ENCODE measurements at places on chromosomes 16 and 17.

GRCh38 chr17:27338536-27338985, 44.6 kb downstream of the WSB1 start:
- no peak for DNase-seq

DNA sequence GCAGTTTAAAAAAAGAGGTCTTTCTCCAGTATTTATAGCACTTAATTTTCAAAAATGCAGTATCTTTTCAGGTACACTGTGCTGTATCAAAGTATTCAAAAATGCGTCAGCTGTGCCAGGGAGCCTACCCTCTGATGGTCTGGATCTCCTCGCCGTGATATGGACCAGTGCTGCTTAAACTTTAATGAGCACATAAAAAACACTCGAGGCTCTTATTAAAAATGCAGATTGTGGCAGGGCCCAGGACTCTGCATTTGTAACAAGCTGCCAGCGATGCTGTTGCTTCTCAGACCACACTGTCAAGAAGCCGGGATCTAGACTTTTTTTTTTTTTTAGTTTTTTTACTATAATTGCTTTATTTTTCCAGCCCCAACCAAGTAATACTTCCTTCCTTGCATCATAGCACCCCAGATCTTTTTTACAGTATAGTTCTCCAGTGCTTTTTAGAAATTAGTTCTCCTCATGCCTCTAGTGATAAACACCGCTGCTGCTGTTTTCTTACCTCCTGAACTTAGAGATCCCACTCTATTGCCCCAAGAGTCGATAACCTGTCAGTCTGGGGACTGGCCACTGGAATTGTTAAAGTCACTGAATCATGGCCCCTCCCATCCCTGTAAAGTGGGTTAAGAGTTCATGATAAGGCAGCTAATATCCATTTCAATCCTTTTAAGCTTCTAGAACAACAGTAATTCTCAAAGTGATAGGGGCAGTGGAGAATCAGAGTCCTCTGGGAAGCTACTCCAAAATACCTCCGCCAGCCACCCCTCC, 1.6 kb upstream of the SMARCD2 start:
- no peak for DNase-seq

DNA sequence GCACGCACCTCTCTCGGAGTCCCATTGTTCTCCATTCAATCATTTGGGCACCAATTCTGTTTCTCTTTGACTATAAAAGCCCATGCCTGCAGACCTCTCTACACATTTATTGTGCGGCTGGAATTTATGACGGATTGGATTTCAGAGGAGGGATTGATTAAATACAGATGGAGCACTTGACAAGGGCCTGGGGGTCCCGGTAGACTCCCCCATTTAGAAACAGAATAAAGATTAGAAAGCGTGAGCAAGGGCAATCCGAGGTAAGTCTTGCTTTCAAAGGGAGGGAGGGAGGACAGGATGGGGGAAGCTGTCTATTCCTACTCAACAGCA, 15.1 kb upstream of the PITPNM3 start:
- DNase-seq: no peak

GRCh38 chr16:53090591-53091411, 36.0 kb downstream of the CHD9 start:
- DNase-seq: peak; percentile 84

DNA sequence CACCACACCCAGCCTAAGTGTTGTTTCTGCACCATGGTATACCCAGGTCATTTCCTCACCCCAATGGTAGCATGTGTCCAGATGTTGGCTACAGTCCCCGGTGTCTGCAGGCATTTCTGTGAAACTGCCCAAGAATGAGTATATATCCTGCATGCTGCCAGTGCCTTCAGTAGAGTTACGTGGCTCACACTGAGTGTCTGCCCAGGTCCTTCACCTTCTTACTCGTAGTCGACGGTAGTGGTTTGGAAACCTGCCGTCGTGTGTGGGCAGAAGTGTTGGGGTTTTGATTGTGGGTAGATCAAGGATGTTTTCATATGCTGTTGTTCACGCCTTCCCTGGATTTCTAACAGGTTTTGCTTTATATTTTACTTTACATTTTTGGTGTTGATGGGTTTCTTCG, 16.8 kb downstream of the TCF25 start:
- no peak for DNase-seq

DNA sequence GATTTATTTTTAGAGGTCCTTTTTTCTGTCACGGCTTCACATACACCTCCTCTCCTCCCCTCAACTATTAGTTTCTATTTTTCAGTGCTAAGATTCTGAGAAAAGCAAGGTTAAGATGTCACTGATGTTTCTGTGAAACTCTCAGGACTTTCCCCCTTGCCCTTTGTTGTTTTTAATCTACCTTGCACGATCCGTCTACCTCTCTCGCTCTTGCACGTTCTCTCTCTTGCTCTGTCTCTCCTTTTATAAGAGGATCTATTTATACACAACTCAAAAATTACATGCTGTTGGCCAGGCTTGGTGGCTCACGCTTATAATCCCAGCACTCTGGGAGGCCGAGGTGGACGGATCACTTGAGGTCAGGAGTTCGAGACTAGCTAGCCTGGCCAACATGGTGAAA, 43.6 kb downstream of the RPA1 start:
- no peak for DNase-seq

- no peak for DNase-seq
Observed at GRCh38 chr17:57107498-57108101, 22.6 kb downstream of the AKAP1 start.

DNA sequence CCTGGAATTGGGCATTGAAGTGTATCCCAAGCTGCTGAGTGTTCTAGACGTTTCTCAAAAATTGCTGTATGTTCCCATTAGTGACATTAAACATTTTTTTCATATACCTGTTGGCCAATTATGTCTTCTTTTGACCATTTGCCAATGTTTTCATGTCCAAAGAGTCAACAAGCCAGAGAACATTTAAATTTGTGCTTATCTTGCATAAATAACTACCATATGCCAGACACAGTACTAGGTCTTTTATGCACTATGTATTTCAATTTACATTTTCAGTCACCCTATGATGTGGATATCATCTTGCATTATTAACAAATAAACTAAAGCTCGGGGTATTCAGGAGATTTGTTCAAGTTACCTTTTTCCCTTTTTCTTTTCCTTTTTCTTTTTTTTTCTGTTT, 632.9 kb upstream of the C16orf82 start:
- DNase-seq: no peak

- no peak for DNase-seq
Observed at GRCh38 chr17:40555296-40556190, 9.7 kb downstream of the CCR7 start.

GRCh38 chr17:81824595-81824994, 8.5 kb downstream of the MCRIP1 start:
- no peak for DNase-seq

- DNase-seq: no peak
Observed at GRCh38 chr16:56700195-56700594, 17.9 kb downstream of the MT1X start.

- peak; percentile 87 for DNase-seq
Observed at GRCh38 chr17:2396568-2397246, 4.2 kb downstream of the MNT start.

GRCh38 chr17:76585649-76586593, at the start of gene ST6GALNAC2:
TSS of gene ST6GALNAC2 (minus strand) at chr17:76585860. CDS start at chr17:76585808, 52 bp downstream.
- peak; percentile 76 for DNase-seq

- DNase-seq: no peak
Observed at GRCh38 chr17:62937606-62938005, 28.4 kb upstream of the TANC2 start.

- DNase-seq: no peak
Observed at GRCh38 chr17:9427465-9428315, 147.9 kb downstream of the STX8 start.

GRCh38 chr17:43839670-43840108, 6.7 kb upstream of the MPP3 start:
- DNase-seq: no peak

GRCh38 chr17:27882162-27882840, 10.9 kb downstream of the LYRM9 start:
- DNase-seq: no peak

- DNase-seq: peak; percentile 22
Observed at GRCh38 chr17:21573961-21574610, 118.2 kb upstream of the KCNJ18 start.

- DNase-seq: peak; percentile 23
Observed at GRCh38 chr17:7774055-7774521, 56.5 kb downstream of the DNAH2 start.

- DNase-seq: no peak
Observed at GRCh38 chr16:86398622-86399021, 111.7 kb upstream of the FOXF1 start.

DNA sequence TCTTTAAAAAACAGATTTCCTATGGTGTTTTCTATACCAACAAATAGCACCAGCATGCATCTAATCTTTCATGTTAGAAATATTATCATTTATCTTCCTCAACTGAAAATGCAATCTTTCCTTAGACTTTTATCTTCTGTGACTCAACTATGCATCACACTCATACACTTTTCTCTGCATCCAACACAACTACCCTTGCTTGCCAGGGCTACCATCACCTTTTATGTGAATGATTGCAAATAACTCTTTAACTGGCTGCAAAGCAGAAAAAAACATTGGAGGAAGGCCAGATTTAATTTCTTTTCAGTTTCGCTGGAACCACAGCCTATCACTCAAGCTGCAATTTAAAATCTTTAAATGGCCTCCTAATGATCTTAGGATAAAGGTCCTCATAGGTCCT, 212.9 kb downstream of the CDH8 start:
- no peak for DNase-seq

- DNase-seq: no peak
Observed at GRCh38 chr17:72267601-72268000, 146.8 kb downstream of the SOX9 start.

- DNase-seq: no peak
Observed at GRCh38 chr17:34562387-34562786, 17.0 kb upstream of the TMEM132E start.

DNA sequence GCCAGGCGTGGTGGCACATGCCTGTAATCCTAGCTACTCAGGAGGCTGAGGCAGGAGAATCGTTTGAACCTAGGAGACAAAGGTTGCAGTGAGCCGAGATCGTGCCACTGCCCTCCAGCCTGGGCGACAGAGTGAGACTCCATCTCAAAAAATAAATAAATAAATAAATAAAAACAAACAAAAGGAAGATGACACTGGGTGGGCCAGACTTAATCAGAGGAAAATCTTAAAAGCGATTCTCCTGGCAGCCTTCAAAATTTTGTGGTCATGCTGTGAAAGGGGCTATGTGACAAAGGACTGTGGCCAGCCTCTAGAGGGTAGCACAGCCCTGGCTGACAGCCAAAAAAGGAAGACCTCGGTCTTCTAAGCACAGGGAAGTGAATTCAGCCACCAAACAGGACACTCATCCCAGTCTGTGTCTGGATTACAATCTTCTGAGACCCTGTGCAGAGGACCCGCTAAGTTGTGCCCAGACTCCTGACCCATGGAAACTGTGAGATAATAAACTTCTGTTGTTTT, 391.1 kb downstream of the CNTNAP4 start:
- DNase-seq: no peak

DNA sequence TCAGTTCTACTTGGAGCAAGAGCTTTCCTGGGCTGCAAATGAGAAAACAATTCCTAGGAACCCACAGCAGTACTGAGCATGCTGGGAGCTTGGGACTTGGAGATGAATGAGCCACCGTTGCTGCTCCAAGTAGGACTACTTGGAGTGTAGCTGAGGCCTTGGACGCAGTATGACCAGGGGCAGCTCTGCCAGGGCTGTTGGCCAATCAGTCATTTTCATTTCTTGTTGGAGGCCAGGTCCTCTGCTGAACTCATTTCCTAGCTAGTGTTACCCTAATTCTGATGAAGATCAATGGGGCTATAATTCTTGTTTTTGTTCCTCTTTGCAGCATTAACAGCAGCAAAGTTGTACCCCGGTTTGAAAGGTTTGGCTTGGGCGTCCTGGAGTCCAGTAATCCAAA, 8.0 kb upstream of the LGALS9 start:
- no peak for DNase-seq

- DNase-seq: no peak
Observed at GRCh38 chr17:35428229-35428628, 4.1 kb downstream of the SLFN12 start.

DNA sequence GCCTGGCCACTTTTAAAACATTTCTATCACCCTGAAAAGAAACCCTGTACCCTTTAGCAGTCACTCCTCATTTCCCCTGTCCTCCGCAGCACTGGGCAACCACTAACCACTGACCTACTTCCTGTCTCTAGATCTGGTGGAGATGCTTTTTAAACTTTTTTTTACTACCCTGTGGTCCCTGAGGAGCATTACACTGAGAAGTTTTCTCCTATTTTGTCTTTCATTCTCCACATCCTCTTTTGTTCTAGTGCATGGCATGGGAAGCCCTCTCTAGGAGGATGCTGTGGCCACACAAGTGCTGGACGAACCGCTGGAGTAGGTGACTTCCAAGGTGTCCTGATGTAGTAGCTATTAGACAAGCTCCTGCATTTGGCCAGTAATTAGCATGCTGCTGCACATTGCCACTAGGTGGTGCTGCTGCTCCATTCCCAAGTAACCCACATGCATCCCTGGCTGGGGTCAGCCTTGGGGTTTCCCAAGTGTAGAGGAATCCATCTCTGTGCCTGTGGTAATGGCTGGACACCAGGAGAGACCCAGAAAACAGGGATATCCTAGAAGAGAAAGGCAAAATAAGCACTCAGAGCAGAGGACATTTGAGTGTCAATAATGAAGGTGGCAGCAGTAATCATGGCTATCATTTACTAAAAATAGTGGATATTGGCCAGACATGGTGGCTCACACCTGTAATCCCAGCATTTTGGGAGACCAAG, 143.8 kb upstream of the CRHR1 start:
- DNase-seq: peak; percentile 78

- no peak for DNase-seq
Observed at GRCh38 chr17:82843904-82844680, 4.3 kb upstream of the ZNF750 start.

- no peak for DNase-seq
Observed at GRCh38 chr16:50977138-50977537, 173.9 kb downstream of the SALL1 start.

GRCh38 chr16:85378145-85379040, 234.7 kb upstream of the GSE1 start:
- DNase-seq: no peak

DNA sequence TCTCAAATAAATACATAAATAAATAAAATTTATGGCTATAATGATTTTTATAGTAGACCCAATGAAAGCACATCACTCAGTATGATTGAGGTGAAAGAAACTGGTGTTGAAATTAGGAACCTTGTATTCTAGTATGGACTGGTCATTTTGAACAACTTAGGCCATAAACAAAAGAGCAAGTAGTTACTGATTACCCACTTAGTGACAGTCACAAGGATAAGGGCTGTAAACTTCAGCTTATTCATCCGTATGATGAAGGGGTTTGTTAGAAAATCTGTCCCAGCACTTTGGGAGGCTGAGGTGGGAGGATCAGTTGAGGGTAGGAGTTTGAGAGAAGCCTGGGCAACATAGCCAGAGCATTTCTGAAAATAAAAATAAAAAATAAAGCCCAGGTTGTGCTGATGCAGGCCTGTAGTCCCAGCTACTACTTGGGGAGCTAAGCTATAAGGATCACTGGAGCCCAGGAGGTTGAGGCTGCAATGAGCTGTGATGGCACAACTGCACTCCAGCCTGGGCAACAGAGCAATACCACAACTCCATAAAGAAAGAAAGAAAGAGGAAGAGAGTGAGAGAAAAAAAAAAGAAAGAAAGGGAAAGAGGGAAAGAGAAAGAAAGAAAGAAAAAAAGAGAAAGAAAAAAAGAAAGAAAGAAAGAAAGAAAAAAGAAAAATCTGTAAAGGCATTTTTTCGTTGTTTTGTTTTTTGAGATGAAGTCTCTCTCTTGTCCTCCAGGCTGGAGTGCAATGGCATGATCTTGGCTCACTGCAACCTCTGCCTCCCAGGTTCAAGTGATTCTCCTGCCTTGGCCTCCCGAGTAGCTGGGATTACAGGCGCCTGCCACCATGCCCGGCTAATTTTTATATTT, 4.2 kb upstream of the SPAG9 start:
- no peak for DNase-seq

Data from AG08396 (cell line).